Upper lobe of right lung (tissue), 1 donor: ENCODE measurements at places on chromosomes 2 and 18.

DNA sequence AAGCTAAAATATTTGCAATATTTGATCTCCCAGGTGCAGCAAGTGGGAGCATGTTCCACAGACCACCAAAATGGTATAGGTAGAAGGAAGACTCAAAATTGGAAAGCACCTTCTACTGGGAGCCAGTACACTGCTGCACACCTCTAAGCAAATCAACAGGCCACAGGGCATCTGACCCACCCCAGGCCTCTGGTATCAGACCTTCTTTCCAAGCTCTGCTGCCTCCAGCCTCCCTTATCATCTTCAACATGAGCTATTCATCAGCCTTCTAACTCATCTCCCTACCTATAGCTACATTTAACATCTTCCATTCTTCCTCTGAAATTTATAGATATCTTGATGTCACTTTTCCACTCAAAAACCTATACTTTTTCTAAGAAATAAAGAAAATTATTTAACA is 294.8 kb downstream of the ZEB2 start:
- DNase-seq, result no peak

- no peak for DNase-seq
Measured at GRCh38 chr2:126792993-126793392, 105.7 kb upstream of the TEX51 start.

- DNase-seq, result no peak
Measured at GRCh38 chr2:217071416-217071815, 211.6 kb upstream of the TNP1 start.

- no peak for DNase-seq
Measured at GRCh38 chr2:73899801-73900336, 7.1 kb downstream of the ACTG2 start.

DNA sequence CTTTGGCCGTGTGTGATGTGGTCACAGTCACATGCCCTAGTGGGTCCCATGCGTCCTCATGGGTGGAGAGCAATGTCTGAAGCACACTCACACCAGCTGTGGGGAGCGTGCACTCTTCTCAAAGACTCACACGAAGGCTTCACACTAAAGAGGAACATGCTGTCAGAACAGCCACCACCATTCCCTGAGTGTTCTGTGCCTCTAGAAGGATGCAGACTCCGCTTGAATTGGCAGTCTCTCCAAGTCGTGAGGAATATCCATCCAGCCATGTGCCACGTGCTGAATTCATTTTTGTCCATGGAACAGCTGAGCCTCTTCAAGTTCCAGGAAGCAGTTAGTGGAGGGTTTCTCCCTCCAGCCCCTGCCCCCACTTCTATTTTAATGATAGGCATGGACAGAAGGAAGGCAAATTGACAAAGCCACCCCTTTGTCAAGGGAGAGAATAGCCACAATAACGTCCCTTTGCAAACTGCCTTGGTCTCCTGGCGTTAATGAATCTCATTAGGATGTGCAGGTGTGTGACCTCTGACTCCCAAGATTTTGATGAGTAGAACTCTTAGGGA is 464.3 kb upstream of the ID2 start:
- DNase-seq, result no peak

DNA sequence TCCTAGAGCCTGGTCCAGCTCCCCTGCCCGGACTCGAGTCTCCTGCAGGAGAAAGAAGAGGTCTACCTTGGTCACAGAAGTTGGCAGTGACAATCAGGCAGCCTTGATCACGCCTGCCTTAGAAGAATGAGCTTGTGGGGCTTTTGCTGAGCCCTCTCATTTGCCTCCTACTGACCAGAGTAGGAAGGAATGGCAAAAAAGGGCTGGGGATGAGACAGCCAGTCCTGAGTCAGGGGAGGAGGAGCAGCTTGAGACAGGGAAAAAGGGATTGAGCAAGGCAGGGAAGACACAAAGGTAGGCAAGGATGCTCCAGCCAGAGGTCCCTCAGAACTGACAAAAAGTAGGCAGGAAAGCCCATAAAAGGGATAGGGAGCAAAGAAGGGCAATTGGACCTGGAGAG is 6.0 kb downstream of the WDR54 start:
- peak; percentile 19 for DNase-seq

- peak; percentile 32 for DNase-seq
Measured at GRCh38 chr18:13258921-13259320, 40.4 kb downstream of the LDLRAD4 start.

DNA sequence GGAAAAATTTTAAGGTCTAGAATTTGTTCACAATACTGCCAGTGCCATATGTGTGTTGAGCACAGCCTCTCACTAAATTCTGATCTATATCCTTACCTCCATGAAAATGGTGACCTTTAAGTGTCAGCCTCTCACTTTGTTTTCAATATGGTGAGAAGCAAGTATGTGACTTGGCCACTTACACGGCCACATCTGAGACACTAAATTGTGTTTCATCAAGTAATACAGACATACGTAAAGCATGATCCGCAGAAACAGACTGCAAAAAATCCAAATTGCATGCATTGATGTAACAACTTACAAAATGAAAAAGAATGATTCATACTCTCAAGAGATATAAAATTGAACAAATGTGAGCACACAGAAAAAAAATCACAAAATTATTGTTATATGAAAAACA is 55.2 kb upstream of the UGP2 start:
- DNase-seq, result no peak

GRCh38 chr2:23566241-23567142 is 181.5 kb downstream of the KLHL29 start:
- no peak for DNase-seq

DNA sequence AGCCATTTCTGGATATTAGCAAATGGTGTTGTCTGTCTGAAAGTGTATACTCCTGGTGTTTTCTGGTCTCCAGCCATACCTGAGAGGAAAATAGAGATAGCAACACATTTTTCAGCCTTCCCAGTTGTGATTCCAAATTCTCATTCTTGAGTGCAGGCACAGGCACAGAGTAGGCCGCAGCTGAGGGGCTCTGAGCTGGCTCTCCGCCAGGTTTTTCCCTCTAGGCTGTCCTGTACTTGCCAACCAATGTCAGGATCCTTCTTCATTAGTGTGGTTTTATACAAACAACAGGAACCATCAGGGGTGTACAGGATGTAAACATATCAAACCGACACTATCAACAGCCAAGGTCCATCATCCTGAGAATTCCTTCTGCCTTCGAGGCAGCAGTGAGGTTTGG is 1733.6 kb upstream of the CELF4 start:
- DNase-seq, result no peak

- DNase-seq, result no peak
Measured at GRCh38 chr2:162330881-162331280, 12.4 kb upstream of the IFIH1 start.

GRCh38 chr2:136065907-136066306 is 52.0 kb downstream of the CXCR4 start:
- no peak for DNase-seq

DNA sequence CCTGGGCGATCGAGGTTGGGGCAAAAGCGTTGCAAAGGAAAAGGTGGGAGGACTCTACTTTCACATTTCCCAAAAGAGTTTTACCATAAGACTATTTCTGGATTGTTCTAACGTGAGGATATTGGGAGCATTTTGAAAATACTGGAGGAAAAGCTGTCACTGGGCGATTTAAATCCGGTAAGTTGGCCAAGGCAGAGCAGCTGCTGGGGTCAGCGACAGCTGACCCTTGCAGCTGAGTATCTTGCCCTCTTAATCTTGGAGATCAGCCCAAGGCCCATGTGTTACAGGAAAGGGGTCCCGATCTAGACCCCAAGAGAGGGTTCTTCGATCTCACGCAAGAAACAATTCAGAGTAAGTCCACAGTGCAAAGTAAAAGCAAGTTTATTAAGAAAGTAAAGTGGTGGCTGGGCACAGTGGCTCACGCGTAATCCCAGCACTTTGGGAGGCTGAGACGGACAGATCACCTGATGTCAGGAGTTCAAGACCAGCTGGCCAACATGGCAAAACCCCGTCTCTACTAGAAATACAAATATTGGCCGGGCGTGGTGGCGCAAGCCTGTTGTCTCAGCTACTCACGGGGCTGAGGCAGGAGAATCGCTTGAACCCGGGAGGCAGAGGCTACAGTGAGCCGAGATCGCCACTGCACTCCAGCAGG is 964 bp upstream of the ST3GAL5 start:
- peak; percentile 78 for DNase-seq

- peak; percentile 43 for DNase-seq
Measured at GRCh38 chr2:43123028-43123427, 103.4 kb downstream of the ZFP36L2 start.

- no peak for DNase-seq
Measured at GRCh38 chr2:175865716-175866115, 136.4 kb downstream of the LNPK start.

DNA sequence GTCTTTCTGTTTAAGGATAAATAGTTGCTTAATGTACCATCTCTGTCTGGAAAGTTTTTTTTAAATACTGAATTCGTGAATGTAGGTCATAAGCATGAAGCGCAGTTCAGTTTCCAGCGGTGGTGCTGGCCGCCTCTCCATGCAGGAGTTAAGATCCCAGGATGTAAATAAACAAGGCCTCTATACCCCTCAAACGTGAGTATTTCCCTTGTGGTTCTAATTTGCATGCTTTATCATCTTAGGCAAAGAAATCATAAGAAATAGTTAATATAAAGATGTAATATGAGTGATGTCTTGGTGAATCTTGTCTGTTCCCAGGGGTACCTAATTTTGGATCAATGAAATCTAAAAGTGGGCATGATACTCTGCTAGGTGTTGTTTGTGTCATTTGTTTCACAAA is 1.5 kb downstream of the NDC80 start:
- no peak for DNase-seq
